ENCODE measurements at places on chromosomes 12 and 14. TPM values are rescaled to one million over a fixed set of nuclear protein-coding genes. Genes with fewer than 3 reads are reported as not detected.
A peak's percentile ranks its signal among the peaks of the same experiment; 100 is the strongest.

GRCh38 chr12:109744986-109745942 lies 31.6 kb downstream of the FAM222A start:
- no peak for DNase-seq

Gene GLT1D1
- not detected for total RNA-seq

Gene HOXC5
- 0.61 TPM for total RNA-seq

GRCh38 chr12:3218228-3219171 lies 141.3 kb downstream of the TSPAN9 start:
- peak; percentile 58 for DNase-seq

- DNase-seq = no peak
These were observed 4.7 kb upstream of the PFDN5 start for GRCh38 chr12:53290661-53291060.

DNA sequence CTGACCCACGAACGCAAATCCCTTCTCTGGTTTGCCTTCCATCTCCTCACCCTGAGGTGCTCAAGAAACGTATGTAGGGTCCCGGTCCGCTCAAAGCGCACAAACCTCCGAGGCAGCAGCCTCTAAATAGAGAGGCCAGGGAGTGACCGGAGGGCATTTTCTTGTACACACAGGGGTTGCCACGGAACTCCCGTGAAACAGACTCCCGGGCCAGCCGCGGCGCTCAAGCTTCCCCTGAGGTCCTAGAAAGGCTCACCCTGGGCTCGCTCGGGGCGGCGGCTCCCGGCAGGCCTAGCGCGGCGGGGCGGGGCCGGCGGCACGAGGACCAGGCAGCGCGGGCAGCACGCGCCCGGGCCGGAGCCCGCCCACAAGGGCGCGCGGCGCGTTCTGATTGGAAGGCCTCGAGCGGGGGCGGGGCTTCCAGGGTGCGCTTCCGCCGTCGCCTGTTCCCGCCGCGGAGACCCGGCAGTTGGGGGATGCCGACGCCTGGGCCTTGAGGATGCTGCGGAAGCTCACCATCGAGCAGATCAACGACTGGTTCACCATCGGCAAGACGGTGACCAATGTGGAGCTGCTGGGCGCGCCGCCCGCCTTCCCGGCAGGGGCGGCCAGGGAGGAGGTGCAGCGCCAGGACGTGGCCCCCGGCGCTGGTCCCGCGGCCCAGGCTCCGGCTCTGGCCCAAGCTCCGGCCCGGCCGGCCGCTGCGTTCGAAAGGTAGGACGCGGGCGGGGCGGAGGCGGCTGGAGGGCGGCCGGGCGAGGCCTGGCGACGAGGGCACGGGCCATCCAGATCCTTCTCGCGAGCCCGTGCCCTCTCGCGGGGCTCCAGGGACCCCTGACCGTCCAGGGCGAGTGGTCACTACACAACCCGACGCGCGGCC lies at the start of gene TDRD9:
Gene TDRD9, plus strand, starts transcription at position 446 of the 880 bp plus-strand sequence. Its CDS starts 54 bp downstream, at position 500.
- no peak for DNase-seq

DNA sequence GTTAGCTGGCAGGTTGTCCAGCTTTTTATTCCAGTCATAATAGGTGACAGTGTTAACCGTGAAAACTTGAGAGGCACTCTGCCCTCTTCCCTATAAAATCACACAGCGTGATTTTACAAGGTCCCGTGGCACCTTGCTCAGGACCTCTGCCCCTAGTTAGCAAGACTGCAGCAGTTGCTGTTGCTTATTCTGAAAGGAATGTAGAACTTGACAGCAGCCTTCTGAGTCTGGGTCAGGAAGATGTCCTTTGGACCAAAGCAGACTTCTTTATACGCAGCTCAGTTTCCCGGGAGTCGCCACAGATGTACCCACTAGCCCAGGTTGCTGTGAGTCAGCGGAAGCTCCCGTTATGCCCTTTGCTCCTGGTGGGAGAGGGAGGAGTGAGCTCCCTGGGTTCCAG lies 13.2 kb downstream of the PRKAB1 start:
- no peak for DNase-seq

GRCh38 chr12:6631549-6631961 lies 4.2 kb downstream of the LPAR5 start:
- DNase-seq = no peak

Gene EXOC3L4
- 1.7 TPM for total RNA-seq

Gene SRP54
- 44.5 TPM for total RNA-seq

DNA sequence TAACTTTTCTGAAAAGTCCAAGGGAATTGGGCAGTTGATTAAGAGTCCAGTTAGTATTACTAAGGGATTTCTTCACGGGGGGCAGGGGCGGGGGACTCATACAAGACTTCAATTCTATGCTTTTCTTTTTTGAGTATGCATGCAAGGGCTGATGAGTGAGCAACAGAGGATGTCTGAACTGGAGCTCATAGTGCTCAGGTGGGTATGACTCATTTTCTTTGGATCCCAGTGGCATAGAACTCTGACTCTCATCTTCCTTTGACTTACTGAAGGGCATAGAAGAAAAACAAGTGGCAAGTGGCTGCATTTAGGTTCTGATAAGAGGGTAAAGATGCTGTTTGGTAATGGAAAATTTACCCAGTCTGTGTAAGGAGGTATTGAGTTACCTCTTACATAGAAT lies 749.2 kb downstream of the NOVA1 start:
- DNase-seq = no peak

DNA sequence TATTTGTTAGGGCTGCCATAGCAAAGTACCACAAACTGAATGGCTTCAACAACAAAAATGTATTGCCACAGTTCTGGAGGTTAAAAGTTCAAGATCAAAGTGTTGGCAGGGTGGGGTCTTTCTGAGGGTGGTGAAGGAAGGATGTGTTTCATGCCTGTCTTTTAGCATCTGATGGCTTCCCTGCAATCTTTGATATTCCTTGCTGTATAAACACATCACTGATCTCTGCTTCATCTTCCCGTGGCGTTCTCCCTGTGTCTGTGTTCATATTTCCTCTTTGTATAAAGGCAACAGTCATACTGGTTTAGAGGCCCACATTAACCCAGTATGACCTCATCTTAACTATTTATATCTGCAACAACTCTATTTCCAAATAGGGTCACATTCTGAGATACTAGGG lies 167.5 kb downstream of the BTG1 start:
- DNase-seq = no peak

DNA sequence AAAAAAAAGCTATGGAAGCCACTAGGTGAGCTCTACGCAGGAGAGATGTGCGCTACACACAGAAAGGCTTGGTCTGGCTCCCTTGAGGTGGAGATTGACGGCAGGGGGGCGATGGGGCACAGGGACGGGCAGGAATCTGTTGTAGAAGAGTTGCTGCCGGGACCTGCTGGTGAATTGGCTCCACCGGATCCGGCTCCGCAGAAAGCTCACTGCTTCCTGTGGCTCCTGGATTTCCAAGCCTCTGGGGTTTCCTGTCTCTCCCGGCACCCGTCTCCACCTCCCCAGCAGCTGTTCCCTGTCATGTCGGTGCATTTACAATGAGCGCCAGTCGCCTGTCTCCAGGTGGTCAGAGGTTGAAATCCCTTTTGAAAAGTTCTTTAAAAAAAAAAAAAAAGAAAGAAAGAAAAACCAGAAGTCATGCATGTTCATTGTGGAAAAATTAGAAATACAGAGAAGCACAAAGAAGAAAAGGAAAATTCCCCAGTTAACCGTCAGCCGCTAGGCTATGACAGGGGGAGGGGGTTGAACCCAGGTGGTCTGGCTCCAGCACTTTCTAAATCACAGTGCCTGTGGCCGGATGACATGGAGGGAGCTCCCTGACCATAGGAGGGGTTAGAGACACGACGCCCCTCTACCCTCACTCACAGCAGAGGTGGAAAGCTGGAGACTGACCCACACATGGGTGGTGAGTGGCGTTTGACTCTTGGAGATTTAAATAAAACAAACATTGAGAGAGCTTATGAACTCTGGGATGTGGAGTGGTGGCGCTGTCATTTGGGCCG lies 20.8 kb downstream of the FAM222A start:
- no peak for DNase-seq

Gene DDX54
- total RNA-seq = 80.1 TPM

DNA sequence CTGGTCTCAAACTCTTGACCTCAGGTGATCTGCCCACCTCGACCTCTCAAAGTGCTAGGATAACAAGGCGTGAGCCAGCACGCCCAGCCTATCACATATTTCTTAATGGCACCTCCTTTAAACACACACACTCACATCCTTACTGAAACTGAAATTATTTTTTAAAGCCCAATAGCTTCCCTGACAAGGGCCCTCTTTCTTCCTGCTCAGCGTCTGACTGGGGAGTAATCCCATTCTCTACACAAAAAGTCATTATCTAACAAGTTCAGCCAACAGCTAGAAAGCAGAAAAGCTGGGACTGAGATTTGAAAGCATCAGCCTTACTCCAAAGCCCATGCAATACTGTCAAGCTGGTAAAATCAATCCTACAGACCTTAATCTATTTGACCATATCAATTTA lies 10.0 kb upstream of the AICDA start:
- DNase-seq = no peak

Gene BCL11B
- not detected for total RNA-seq

DNA sequence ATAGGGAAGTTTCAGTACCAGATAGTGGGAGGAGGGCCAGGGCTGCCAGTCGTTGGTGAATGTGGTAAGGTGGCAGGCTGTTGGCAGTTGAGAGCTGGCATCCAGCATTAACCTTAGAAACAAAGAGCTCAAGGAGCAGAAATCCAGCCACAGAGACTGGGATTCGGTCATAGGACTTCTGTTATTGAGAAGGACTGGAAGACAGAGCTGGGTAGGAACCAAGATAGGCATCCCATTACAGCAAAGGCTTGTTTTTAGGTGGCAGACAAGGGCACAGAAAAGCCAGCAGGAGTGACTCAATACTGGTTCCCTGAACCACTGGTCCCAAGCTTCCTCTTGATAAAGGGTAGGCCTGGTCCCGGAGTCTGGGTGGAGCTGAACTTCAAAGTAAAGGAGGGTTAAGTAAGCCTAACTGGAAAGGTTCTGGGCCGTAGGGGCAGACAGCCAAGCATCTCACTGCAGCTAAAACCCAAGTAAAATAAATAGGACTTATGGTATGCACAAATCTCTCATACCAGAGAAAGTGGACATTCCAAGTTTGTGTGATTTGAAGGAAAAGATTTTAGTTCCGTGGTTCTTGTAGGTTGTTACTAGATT lies 147.9 kb downstream of the ETV6 start:
- DNase-seq = no peak

DNA sequence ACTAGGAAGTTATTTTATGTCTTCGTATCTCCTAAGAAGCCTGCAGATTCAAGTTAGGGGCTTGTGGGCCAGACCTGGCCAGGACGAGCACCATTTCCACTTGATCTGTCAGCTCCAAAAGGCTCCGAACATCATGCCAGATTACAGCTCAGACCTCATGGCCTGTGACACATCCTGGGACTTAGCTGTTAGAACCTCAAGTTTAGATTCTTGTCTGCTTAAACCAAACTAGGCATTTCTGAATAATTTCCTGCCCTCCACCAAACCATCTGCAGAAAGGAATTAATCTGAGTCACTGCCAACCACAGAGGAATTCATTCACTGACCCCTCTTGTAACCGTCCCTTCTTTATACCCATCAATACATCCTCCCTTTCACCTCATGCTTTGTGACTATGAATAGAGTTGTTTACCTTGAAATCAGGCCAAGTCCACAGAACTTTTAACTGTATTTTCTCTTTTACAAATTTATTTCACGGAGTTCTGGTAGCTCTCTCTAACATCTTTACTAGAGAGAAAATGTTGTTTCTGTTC lies 120.3 kb downstream of the FBXL14 start:
- peak; percentile 55 for DNase-seq

GRCh38 chr12:82852529-82852928 lies 165.8 kb downstream of the TMTC2 start:
- no peak for DNase-seq

- DNase-seq = no peak
These were observed 32.2 kb upstream of the DICER1 start for GRCh38 chr14:95189367-95190132.

DNA sequence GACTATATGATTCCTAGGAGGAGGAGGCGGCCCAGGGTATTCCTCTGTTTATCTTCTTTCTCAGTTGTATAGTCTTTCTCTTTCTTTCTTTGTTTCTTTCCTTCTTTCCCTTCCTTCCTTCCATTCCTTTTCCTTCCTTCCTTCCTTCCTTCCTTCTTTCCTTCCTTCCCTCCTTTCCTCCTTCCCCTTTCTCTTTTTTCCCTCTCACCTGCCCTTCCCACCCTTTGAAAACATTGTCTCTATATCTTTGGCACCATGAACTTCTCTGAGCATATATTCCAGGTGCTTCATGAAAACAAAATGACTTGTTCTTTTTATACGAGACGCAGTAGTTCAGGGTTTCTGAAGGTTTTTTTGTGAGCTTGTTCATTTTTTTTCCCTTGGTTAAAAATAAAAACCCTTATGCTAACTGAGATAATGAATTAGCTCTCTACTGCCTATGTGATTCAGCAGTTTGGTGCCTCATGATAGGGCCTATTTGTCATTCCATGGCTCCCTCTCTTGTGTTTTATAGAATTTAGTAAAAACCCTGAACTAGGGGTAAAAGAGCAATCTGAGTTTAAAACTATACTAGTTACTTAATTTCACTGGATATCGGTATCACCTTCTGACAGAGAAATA lies 3.2 kb upstream of the TESPA1 start:
- DNase-seq = no peak

Gene SLC4A8
- total RNA-seq = 2.6 TPM

DNA sequence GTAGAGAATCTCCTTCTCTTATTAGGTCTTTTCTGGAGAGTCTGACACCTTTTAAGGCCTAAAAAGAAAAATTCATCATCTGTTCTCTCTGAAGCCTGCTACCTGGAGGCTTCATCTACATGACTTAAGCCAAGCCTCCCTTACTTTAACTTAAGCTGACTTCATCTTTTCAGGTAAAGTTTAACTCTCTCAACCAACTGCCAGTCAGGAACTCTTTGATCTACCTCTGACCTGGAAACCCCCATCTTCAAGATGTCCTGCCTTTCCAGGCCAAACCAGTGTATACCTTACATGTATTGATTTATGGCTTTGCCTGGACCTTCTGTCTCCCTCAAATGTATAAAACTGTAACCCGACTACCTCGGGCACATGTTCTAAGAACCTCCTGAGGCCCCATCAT lies 17.5 kb downstream of the GSTZ1 start:
- no peak for DNase-seq

Gene ABCD2
- total RNA-seq = not detected

Data from PC-9 (cell line).